IgD-negative memory B cell (primary cell): ENCODE measurements at places on chromosomes 16 and 17. TPM values are rescaled to one million over a fixed set of nuclear protein-coding genes. Genes with fewer than 3 reads are reported as not detected.

The TMEM92 gene
- not detected for polyA plus RNA-seq

The WNT9B gene
- polyA plus RNA-seq = not detected

The KRT20 gene
- polyA plus RNA-seq = not detected

The BCL6B gene
- 0.33 TPM for polyA plus RNA-seq

The CLEC10A gene
- not detected for polyA plus RNA-seq

The OTOP2 gene
- polyA plus RNA-seq = not detected

The FAM20A gene
- polyA plus RNA-seq = not detected

The CCL8 gene
- not detected for polyA plus RNA-seq

The SLFN14 gene
- polyA plus RNA-seq = not detected

The KRT39 gene
- polyA plus RNA-seq = not detected

The UMOD gene
- not detected for polyA plus RNA-seq

The TXNL4B gene
- 15.3 TPM for polyA plus RNA-seq

The PSMD3 gene
- 49.7 TPM for polyA plus RNA-seq

The FOXF1 gene
- polyA plus RNA-seq = not detected

The MMP28 gene
- 0.49 TPM for polyA plus RNA-seq

The TRIM72 gene
- polyA plus RNA-seq = not detected

The TM4SF5 gene
- not detected for polyA plus RNA-seq

The KIF19 gene
- 0.33 TPM for polyA plus RNA-seq

The KRT32 gene
- polyA plus RNA-seq = not detected

The MRPL58 gene
- polyA plus RNA-seq = 53.9 TPM

The SLC6A2 gene
- polyA plus RNA-seq = not detected

The TEKT1 gene
- not detected for polyA plus RNA-seq
